ENCODE measurements at places on chromosomes 16 and 17.
A peak's percentile ranks its signal among the peaks of the same experiment; 100 is the strongest.

GRCh38 chr17:44878627-44879221 is 20.5 kb downstream of the EFTUD2 start:
- DNase-seq: peak; percentile 28

DNA sequence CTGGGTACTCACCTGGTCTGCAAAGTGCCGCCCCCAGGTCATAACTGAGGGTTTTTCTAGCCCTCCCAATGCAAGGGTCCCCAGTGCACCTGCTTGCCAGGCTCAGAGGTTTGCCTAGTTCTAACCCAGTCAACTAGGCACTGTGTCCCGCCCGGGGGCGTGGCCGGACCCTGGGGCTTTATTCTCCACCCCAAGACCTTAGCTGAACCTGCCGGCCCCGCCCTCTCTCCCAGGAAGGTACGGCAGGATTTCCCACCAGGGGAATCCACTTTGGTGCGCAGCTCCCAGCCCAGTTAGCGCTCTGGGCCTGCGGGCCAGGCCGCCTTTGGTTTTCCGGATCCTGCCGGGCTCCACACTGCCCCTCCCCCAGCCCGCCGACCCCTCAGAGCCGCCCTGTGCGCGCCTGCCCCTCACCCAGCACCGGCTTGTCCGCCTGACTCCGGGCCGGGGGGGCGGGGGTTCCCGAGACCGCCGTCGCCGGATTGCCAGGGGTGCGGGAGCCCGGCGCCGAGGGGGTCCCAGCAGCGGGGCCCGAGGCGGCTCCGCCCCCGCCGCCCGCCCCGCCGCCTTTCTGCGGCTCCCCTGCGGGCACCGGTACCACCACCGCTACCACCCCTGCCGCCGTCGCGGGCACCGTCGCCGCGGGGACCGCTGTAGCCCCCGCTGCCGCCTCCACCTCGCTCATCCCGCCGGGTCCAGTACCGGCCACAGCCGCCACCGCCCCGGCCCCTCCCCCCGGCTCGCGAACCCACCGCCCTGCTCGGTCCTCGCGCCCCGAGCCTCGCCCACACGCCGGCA is 424 bp downstream of the YBX2 start:
- DNase-seq: no peak

- DNase-seq: no peak
Observed at GRCh38 chr17:54793271-54793670, 107.4 kb upstream of the TOM1L1 start.

GRCh38 chr17:77280304-77281121 is 139.7 kb downstream of the SEC14L1 start:
- DNase-seq: no peak

GRCh38 chr17:29155966-29156338 is 24.2 kb downstream of the MYO18A start:
- DNase-seq: no peak

GRCh38 chr16:30000735-30001631 is 4.9 kb downstream of the INO80E start:
- DNase-seq: no peak

DNA sequence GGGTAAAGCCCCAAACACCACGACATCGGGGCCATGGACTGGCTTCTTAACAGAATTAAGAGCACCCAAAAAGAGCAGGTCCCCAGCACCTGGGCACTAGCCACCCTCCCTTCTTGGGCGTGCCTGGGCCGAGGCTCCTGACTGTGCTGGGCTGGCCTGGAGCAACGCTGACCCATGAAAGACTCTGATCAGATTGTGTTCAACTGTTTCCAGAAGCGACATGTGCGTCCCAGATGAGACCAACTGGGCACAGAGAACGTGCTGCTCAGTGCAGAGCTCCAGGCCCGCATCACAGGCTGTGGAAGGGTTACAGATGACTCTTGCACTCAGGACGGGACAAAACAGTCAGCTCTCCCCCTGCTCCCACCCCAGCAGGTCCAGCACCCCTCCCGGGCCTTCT is 100.7 kb downstream of the KCNJ12 start:
- no peak for DNase-seq

DNA sequence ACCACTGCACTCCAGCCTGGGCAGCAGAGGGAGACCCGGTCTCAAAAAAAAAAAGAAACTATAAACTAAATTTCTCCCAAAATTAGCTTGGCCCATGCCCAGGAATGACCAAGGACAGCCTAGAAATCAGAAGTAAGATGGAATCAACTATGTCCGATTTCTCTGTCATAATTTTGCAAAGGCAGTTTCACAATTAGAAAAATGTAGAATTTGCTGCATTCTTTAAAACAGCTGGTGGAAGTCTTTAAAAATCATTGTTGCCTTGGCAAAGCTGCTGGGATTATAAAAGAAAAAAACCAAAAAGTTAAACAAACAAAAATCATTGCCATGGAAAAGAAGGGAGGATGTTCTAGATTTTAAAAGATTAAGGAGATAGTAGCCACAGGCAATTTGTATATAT is 32.4 kb downstream of the WWP2 start:
- DNase-seq: no peak

DNA sequence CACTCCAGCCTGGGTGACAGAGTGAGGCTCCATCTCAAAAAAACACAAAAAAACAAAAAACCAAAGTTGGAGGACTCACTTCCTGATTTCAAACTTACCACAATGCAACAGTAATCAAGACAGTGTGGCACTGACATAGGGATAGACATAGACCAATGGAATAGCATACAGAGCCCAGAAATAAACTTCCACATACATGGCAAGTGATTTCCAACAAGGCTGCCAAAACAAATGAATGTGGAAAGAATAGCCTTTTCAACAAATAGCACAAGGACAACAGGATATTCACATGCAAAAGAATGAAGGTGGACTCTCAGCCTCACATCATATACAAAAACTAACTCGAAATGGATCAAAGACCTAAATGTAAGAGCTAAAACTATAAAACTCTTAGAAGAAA is 36.8 kb upstream of the RASD1 start:
- DNase-seq: no peak

GRCh38 chr17:42311240-42312034 is 23.1 kb downstream of the STAT5A start:
- no peak for DNase-seq

- no peak for DNase-seq
Observed at GRCh38 chr17:41196068-41196467, 6.4 kb downstream of the KRTAP9-1 start.

DNA sequence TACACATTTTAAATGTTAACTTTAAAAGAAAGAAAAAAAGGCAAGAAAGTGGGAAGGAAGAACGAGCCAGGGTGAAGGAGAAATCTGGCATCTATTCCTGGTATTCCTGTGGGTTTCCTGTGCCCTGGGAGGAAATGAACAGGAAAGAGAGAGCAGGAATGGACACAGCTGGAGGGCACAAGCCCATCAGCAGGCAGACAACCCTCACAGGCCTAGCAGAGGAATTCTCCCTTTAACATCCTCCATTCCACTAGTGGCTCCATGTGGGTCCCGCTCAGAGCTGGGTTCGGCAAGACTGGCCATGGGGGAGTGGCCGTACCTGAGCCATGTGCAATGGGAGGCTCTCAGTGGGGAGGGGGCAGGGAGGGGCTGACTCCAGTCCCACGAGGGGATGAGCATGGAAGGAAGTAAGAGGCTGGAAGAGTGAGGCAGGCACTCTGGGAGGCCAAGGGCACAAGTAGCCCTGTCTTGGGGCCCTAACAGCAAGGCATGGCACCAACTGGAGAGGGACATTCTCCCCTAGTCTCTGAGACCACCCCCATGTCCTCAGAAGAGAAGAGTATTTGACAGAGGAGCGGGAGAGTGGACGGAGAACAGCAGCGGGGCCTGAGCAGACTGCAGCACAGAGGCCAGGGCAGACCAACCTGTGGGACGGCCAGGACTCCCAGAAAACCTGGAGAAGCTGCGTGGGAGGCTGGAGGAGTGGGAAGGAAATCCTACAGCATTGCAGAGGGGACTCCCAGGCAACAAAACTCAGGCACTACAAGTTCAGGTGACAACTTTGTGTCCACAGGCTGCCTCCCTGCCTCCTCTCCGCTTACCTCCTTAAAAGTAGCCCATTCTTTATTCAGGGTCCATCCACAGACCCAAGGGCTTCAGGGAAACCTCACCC is 30.2 kb downstream of the TK2 start:
- DNase-seq: no peak

DNA sequence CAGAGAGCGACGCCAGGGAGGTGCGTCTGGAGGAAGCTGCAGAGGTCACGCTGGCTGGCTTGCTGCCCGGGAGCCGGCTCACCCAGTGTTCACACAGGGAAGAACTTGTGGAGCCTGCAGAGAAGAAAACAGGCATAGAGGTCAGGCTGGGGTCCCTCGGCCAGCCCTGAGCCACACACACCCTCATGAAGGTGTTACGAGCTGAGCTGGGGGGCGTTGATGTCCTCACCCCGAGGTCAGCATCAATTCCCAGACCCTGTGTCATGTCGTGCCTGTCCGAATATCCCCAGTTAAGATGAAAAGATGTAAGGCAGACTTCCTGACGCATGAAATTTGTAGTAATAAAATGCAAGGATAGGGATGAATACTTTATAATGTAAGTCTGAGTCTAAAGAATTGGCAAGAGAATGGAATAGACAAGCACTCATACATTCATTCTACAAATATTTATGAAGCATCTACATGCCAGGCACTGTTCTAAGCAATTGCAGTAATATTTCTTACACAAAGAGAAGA is 77.1 kb downstream of the USP31 start:
- no peak for DNase-seq

GRCh38 chr16:1444730-1445517 is 568 bp upstream of the CCDC154 start:
- no peak for DNase-seq

GRCh38 chr16:5653789-5654188 is 556.2 kb upstream of the EEF2KMT start:
- DNase-seq: no peak

DNA sequence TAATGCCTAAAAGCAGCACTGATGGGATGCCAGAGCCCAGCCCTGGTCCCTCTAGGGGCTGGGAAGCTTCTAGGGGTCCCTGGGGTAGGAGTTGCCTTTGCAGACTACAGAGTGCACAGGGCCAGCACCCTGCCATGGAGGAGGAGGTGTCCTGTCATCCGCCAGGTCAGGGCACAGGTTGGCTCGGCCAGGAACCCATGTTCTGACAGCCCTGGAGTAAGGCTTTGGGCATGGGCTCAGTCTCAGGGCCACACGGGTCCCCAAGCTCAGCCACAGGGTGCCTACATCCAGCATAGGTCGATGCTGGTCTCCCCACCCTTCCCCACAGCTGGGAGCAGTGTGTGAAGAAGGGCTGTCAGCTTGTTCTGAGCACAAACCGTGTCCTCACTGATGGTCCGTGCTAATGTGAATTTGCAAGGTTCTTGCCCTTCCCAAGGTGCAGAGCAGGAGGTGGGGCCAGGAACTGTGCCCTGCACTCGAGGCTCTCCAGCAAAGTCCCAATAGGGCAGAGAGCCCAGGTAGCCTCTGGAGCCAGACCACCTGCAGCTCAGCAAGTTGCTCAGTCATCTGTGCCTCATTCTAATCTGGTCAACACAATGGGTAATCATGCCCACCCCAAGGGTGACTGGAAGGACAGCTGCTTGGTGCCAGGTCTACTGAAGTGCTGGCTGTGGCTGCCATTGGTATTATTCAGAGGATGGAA is 72.8 kb downstream of the AMFR start:
- no peak for DNase-seq

DNA sequence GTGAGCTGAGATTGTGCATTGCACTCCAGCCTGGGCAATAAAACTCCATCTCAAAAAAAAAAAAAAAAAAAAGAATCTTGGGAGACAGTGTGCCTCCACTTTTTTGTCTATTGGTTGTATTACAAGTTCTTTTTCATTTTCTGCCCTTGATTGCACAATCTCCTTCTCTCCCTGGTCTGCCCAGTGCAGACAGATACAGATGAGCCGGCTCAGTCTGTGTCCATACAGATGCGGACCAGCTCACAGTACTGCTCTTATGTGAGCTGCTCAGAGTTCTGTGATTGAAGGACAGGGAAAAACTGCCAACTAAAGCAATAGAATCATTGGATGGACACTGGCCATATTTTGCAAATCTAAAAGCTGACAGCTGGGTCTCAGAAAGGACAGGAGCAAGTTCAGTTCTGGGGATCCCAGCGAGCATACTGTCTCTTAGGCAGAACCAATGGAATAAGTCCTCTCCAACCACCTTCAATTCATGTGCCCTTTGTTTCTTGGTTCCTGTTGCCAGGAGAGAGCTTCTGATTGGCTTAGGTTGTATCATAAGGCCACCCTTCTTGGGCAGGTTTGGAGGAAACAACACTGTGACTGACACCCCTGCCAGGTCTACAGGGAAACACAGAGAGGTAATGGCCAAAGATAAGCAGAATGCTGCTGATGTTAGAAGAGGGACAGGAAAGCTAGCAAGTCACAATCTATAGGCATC is 495.6 kb upstream of the HSBP1 start:
- no peak for DNase-seq

- DNase-seq: no peak
Observed at GRCh38 chr16:86324320-86324719, 186.0 kb upstream of the FOXF1 start.

DNA sequence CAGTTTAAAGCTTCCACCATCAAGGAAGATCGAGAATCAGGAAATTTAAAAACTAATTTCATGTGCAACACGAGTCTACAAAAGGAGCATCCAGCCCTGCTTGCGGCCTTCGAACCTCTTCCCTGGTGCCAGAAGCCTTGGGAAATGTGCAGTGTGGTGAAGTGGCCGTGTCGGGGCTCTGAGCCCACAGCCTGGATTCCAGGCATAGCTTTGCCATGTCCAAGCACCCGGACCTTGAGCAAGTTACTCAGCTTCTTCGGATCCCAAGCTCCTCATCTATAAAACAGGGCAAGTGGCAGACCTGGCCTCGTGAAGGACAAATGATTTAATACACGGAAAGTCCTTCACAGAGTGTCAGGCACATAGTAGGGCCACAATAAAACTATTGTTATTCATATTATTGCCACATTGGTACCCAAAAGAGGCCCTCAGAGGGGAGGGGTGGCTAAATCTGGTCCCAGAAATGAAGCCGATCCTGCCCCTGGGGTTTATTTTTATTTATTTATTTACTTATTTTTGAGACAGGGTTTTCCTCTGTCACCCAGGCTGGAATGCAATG is 34.8 kb downstream of the COTL1 start:
- DNase-seq: no peak

DNA sequence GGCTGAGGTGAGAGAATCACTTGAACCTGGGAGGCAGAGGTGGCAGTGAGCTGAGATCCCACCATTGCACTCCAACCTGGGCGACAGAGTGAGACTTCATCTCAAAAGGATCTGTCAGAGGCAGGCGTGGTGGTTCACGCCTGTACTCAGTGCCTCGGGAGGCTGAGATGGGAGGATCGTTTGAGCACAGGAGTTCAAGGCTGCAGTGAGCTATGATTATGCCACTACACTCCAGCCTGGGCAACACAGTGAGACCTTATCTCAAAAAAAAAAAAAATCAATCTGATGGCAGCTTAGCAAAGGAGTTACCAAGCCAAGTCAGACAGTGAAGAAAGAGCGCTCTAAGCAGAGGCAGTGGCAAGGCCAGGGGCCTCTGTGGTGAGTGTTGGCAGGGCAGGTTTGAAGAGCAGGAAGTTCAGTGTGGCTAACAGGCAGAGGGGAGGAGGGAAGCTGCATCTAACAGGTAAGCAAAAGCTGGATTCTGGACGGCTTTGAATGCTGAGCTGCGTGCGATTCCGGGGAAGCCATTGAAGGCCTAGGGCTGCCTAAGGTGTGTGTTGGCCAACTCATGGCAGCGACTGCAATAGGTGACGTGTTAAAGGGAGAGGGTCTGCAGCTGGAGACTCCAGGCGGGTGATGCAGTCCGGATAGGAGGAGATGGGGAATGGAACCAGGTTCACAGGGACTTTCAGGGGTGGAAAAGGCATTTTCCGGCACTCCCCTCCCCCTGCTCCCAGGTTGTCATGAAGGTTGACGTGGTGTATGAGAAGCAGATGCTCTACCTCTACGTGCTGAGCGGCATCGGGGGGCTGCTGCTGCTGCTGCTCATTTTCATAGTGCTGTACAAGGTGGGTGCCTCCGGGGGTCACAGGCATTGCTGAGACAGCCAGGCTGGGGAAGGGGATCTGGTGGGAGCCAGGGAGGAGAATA is 7.0 kb downstream of the ZNF768 start:
- DNase-seq: no peak

All from neural crest cell (in vitro differentiated cells).